ENCODE measurements at places on chromosomes 2 and 18.
A peak's percentile ranks its signal among the peaks of the same experiment; 100 is the strongest.

DNA sequence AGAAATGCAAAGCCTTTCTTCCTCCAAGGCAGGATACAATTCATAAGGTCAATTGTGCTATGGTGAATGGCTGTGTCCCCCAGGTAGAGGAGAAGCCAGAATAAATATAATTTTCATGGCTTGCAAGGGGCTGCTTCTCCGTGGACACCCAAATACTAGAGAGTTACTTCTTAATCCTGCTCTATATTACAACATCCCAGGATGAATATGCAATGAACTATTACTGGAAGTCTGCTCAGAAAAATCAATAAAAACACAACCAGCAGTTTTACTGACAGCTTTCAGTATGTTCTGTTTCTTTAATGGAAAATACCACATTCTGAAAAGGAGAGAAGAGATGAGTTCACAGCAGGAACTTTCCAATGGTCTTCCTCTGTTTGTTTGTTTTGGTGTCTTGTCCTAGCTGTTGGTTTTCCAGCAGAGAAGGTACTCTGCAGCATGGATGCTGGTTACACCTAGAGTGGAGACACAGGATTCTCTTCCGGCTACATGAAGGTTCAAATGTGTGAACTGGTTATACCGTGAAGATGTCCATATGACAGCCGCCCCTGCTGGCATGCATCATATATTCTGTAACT lies 213.0 kb downstream of the PID1 start:
- no peak for DNase-seq

- DNase-seq: no peak
Observed at GRCh38 chr2:30421604-30422443, 25.2 kb upstream of the LCLAT1 start.

DNA sequence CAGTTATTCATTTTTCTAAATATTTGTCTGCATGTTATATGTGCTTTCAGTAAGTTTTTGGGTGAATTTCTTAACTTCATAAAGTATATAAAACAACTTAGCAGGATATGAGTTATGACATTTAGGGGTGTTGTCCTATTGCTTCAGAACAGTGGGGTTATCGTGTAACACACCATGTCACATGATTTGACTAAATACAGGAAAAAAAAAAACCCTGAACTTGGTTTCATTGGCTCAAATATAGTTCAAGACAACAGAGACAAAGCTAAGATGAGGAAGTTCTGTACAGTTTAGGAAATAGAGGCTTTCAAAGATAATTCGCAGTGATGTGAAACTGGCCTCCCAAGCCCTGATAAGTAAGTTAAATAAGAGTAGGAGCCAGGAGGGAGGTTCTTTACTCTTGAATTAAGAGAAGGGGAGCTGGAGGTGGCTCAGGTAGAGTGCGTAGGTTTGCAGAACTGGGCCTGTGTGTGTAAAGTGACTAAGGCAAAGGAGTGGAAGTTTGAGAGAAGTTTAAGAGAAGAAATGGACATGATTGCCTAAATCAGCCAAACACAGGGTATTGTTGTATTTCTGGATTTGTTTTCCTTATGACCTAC lies 53.9 kb downstream of the LIMS1 start:
- DNase-seq: peak; percentile 34

GRCh38 chr2:121796239-121796638 lies 40.8 kb downstream of the TSN start:
- DNase-seq: no peak

DNA sequence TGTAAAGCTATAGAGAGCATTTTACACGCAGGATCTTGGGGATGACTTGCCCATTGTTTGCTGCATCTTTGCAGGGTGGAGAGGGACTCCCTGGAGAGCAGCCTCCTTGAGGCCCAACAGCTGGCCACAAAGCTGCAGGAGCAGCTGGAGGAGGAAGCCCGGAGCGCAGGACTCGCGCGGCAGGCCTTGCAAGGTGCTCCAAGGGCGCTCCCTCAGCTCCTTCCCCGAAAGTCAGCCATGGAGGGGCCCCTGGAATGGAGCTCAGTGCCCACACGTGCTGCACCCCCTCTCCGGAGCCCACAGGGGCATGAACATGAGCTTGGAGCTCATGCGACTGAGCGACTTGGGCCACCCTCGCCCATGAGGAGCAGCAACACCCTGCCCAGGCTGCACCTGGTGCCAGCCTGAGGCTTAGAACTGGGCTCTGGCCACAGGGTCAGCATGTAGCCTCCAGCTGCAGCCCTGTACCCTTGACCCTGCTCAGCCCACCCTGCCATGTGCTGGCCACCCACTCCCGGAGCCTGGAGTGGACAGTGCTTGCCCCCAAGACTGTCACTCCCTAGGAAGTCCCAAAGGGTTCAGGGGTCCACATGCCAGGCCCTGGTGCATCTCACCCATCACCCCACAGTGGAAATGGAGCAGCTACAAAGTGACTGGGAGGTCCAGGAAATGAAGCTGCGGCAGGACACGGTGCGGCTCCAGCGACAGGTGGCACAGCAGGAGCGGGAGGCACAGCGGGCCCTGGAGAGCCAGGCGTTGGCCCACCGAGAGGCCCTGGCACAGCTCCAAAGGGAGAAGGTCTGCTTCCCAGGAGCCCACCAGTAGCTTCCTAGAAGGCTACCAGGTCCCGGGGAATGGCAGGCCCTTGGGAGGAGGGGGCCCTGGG lies 43.0 kb downstream of the CROCC2 start:
- DNase-seq: no peak

DNA sequence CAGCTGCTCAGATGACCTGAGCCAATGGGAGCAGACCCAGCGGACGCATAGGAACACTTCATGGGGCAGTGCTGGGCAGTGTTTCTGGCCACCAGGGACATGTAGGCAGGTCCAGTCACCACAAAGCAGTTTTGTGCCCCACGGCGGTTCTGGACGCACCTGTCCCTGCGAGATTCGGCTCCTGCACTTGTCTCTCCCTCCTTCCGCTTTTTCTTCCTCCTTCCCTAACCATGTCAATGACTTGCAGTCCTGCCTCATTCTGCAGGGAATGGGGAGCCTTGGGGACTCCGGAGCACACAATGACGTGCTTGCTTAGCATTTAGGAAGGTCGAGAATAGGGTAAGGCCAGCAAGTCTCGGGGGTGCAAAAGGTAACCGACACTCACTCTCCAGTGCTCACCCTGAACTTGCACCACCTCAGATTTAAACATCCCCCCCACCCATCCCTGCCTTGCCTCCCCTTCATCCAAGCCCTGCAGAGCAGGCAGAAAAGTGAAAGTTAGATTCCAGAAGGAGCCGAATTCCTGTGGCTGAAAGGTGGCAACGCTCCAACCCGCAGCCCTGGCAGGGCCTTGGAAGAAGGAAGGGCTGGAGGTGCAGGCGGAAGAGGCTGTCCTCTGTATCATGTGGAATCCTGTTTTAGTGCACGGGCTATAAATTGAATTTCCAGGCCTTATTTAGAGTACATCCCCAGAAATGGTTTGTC lies 40.5 kb upstream of the ATG16L1 start:
- no peak for DNase-seq

DNA sequence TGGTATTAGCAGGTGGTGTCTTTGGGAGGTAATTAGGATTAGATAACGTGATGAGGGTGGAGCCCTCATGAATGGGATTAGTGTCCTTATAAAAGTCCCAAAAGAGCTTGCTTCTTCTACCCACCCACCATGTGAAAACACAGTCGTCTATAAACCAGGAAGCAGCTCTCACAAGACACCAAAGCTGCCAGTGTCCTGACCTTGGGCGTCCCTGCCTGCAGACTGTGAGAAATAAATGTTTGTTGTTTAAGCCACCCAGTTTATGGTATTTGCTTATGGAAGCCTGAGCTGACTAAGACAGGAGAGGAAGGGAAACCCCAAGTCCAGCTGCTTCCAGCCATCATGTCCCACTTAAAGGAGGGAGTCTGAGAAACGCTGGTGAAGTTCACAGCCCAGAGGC lies 13.6 kb downstream of the ADI1 start:
- no peak for DNase-seq

DNA sequence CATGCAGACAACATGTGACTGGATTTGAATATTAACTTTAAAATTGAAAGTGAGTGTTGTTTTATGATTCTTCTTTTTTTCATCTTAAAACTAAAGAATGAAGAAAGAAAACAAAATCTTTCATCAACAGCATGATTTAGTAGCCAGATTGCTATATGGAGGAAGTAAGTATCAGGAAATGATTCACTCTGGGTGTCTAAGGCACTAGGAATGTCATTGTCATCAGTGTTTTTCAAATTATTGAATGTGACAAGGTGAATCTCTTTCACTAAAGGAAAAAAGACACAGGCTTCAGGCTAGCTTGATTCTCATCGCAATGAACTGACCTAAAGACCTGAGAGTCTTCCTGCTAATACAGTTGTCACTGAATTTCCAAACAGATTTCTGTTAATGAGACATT lies 430.1 kb downstream of the FBXO15 start:
- DNase-seq: peak; percentile 56

DNA sequence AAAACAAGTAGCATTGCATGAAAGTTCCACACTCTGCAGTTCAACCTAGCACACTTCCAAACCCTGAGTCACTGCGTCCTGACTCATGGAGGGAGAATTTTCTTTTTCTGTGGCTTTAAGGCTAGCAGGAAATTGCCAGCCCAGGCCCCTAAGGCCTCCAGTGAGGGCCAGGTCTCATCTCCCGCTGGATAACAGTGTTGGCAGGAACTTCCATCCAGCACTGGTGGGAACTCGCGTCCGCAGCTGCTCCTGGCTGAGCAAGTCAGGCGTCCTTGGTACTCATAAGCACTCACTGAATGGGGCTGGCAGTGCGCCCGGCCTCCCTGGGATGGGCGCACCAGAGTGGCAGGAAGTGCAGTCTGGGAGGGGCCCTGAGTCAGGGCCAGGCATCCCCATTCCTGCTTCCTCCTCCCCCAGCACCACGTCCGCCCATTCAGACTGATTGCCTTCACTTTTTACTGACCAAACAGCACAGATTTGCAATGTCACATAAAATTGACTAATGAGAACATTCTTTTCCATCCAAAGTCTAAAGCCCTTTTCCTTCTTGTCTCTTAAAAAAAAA lies 14.3 kb downstream of the MALL start:
- DNase-seq: peak; percentile 99

- no peak for DNase-seq
Observed at GRCh38 chr18:79928563-79928960, 22.9 kb downstream of the SLC66A2 start.

- no peak for DNase-seq
Observed at GRCh38 chr2:181036445-181036844, 56.0 kb downstream of the UBE2E3 start.

- no peak for DNase-seq
Observed at GRCh38 chr18:28581521-28582071, 404.7 kb upstream of the CDH2 start.

GRCh38 chr2:30645081-30645744 lies 162.0 kb downstream of the CAPN13 start:
- no peak for DNase-seq

DNA sequence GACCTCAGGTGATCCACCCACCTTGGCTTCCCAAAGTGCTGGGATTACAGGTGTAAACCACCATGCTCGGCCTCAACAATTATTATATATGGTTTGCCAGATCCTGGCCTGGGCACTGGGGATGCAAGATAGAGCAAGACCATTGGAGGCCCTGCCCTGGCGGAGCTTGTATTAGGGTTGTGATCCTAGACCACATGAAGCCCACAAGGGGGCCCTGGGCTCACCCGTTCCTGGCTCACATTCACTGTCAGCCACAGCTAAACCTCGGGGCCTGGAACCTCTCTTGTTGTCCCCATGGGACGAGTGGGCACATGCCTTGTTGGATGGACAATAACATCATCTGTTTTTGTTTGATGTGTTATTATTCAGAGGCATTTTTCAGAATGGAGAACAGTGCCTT lies 14.9 kb downstream of the HPCAL1 start:
- no peak for DNase-seq

DNA sequence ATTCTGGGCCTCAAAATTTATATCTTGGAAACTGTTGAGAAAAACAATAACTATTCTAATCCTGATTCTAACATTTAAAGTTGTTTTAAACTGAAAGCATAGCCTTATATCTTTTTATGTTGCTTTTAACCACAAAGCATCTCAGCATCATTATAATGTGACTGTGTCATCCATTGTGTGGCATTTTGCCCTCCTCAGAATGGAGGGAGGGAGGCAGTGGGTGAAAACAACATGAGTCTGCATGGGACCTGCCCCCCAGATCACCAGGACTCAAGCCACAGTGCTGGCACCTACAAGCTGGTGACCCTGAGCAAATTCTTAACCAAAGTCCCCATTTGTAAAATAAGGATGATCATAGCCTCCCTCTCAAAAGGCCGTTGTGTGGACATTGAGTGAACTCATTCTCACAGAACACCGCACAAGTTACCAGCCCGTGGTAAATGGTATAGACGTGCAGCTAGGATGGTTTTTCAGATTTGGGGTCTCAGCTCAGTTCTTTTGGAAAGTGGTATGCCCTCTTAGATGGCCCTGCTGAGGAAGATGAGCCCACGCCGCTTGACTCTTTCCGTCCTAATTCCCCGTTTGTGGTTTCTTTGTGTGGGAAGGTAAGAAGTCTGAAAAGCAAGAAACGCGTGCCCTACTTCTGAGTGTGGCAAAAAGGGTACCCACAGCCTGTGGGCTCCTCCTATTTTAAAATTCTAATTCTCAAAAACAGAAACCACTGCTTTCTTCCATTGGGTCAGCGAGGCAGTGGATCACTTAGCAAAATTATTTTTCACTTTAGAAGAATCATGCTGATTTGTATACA lies 305.0 kb upstream of the ID2 start:
- no peak for DNase-seq

GRCh38 chr2:67323209-67323991 lies 73.7 kb upstream of the ETAA1 start:
- no peak for DNase-seq

DNA sequence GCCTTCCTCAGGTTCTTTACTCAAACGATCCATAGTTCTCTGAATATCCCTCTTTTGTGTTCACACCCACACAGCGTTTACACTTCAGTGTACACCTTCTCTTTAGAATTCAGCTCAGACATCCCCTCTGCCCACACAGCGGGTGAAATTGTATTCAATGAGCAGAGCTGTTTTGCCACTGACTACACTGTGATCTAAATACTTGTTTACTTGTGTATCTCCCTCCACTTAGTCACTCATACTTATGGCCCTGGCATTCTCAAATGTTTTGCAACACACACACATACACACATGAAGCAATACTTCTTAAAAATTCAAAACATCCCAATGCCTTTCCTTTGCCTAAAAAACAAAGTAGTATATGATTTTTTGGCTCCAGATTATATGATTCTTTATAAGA lies 297.1 kb downstream of the TMX3 start:
- DNase-seq: no peak

DNA sequence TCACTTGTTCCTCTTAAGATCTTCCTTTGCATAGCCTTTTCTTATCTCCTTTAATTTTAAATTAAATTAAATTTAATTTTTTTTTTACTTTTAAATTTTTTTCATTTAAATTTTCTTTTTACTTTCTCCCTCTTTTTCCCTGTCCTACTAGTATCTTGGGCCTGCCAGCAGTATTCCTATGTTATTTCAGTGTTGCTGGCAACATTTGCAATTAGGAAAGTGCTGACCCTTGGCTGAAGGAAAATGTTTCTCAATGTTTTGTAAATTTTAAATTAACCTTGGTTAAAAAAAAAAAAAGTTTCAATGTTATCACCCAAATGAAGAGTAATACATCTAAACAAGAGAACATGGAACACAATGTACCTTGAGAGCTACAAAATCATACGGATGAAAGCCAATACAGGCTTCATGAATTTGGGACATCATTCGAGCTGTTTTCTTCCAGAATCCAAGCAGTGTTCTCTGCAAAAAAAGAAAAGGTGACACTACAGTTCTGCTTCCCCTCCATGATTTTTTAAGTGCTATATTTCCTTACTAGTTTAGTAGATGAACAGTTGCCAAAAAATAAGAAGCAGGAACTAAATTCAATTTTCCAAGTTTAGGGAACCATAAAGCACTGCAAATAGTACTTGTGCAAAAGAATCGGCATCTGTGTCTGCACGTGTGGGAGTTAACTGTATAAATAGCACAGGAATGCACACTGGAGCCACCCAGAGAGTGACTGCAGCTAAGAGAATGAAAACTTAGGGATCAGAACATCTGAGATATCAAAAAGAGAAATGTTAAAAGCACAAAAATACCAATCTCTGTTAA lies 55.8 kb downstream of the ICA1L start:
- no peak for DNase-seq
